ENCODE measurements at places on chromosomes 7 and 10.

GRCh38 chr7:17103170-17103569 lies 195.3 kb upstream of the AHR start:
- no peak for DNase-seq

DNA sequence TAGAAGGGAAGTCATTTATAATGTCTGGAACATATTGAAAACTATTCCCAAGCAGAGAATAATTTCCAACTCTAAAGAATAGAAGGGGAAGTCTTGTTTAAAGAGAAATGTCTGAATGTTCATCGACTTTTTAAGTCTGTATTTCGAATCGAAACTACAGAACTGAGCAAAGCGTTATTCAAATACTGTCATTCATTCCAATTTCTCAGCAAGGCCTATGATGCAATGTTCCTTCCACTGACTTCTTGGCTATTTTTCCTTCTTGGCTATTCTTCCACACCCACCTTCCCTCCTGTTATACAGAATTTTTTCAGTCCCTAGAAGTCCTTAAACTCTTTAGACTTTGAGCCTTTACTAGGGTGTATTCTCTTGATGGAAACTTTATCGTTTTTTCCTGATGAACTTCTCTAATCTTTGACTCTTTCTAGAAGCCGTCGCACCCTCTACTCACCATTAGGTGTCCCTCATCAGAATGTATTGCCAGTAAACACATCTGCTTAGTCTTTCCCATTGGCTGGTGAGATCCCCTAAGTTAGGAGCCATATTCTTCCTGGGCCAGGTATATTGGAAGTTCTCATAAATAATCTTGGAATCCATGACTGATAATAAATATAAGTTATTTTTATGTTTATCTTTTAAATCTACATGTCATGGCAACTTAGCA lies 235.7 kb upstream of the CCDC6 start:
- DNase-seq, result no peak

DNA sequence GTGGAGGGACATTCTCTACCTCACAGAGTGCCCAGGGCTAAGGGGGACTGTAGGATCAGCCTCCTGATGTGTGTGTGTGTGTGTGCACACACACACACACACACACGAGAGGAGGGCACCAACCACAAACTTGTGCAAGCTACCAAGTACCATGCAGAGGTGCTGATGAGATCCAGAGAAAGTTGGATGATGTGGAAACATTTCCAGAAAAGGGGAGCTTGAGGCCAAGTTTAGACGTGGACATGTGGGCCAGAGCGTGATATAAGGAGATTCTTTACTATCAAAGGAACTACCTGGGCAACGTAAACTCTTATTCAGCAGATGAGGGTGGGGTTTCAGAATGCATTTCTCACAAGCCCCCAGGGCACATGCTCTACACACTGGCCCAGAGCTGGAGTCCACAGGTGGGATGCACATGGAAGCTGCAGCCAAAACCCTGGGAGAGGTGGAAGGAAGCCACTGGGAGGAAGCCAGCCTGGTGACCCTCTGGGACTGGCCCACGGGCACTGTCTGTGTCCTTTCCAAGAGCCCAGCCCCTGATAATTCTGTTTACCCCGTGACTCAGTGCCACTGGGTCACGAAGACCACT lies 53.5 kb downstream of the DLG5 start:
- no peak for DNase-seq

GRCh38 chr7:67843001-67843565 lies 846.5 kb downstream of the TYW1 start:
- no peak for DNase-seq

DNA sequence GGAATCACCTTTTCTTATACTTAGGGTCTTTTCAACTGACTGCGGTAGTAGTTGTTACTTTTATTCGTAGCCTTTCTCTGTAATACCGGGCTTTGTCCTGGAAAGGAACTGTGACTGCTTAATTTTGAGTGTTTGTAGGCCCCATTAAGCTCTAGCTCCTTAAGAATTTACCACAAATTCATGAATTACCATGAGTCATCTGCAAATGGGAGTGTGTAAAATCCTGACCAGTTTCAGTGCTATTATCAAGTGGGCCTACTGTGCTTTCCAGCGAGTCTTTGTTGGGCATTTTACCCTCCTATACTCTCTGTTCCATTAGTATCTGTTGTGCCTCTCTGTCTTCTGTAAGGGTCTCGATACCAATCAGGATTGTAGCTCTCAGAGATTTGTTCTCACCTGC lies 49.7 kb downstream of the ZMYND11 start:
- DNase-seq, result no peak

DNA sequence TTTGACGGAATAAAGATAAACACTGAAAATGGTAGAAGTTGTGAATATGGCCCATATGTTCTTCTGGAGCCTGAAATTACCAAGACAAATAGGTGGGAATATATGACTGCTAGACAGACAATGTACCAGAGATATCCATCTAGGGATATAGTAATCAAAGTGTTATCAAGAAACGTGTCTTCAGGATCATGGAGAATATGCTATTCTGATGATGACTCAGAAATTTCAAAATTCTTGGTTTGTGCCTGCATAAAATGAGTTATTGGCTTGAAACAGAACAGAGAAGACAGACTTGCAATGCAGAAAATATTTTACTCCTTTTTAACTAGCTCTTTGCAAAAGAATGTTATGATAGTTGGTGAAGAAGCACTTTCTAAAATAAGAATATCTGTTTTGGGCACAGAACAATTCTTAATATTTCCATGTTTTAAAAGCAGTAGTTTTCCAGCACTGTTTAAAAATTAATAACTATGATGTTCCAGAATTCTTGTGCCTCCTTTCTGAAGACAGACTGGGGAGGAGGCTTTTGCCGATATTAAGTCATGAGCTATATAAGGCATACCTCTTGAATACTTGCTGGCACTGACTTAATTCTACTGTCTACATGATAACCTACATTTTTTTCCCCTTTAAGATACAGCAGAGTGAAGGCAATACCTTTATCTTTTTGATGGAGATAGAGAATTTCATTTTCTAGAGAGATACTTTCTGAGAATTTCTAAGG lies 34.4 kb upstream of the CABCOCO1 start:
- no peak for DNase-seq

DNA sequence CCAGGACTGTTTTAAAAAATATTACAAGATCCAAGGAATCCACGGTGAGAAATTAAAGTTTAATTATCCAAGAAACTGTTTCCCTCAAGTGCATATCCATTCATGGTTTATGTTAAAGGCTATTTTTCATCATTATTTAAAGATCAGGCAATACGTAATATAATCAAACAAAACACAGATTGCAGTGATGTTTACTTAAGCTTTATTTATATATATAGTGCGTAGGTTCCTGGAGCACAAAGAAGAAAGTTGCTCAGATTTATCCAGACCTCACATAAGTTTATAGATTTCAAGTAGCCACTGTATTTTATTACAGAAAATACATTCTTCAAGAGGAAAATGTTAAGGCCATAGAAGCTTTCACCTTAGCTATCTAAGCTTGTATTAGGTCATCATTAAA lies 210.0 kb upstream of the KLF14 start:
- no peak for DNase-seq

GRCh38 chr7:29965030-29965429 lies 24.6 kb downstream of the SCRN1 start:
- DNase-seq, result no peak

GRCh38 chr10:22323538-22324305 lies 2.8 kb downstream of the BMI1 start:
- no peak for DNase-seq

GRCh38 chr10:105259201-105259600 lies 618.1 kb downstream of the SORCS3 start:
- no peak for DNase-seq

DNA sequence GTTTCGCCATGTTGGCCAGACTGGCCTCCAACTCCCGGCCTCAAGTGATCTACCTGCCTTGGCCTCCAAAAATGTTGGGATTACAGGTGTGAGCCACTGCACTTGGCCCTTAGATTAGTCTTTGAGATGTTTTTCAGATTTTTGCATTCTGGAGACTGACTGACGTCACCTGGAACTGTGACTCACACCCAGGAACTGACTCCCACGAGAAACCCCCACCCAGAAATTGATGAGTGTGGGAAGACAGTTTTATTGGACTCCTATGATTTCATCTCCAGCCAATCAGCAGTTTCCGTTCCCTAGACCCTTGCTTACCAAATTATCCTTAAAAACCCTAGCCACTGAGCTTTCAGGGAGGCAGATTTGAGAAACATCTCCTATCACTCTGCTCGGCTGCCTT lies 867.3 kb downstream of the TYW1 start:
- no peak for DNase-seq

DNA sequence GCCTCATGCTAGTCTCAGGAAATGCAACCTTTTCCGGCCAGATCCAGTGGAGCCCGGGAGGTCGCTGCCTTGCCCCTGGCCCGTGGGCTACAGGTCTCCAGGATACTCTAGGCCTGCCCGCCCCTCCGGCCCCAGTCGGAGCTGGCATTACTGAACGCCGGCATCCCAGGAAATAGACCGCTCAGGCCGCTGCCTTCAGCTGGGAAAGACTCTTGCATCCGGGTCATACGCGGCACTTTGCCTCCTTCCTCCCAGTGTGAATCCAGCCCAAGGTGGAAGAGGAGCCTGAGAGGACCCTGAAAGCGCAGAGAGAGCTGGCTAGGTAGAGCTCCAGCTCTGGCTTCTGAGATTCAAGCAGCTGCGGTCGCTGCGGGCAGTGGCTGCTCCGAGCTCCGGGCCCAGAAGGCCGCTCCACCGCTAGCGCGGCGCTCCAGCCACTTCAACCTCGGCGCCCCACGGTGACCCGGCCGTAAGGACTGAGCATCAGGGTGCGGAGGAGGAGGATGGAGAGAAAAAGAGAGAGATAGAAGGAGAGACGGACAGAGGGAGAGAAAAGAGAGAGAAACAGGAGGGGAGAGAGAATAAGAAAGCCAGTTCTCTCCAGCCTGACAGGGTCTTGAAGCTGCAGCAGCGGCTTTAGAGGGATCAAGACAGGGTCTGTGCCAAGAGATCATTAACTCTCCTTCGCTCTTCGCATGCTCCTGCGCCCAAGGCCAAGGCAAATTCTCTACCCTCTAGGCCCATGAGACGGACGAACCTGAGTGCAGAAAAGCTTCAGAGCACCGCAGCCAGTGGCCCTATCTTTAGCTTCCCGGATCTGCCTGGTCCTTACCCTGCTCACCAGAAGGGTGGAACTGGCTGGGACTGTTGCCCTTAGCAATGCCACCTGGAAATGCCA lies 1.8 kb upstream of the HOXA10 start:
- no peak for DNase-seq

DNA sequence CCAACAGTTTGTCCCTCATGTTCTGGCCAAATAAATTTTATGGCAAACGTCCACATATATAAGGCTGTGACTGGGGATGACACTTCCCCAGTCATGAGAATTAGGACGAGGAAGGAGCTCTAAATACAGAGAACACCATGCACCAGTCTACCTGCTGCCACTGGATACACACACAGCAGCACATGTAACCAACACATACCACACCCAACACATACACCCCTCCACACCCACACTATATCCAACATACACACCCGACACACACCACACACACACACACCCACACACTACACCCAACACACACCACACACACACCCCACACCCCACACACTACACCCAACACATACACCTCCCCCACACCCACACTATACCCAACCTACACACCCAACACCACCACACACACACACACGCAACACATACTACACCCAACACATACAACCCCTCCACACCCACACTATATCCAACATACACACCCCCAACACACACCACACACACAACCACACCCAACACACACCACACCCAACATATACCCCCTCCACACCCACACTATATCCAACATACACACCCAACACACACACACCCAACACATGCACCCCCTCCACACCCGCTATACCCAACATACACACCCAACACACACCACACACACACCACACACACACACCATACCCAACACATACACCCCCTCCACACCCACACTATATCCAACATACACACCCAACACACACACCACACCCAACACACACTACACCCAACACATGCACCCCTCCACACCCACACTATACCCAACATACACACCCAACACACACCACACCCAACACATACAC lies 74.1 kb downstream of the HIPK2 start:
- DNase-seq, result no peak

GRCh38 chr10:119778776-119779445 lies 53.1 kb downstream of the INPP5F start:
- no peak for DNase-seq

GRCh38 chr7:101671371-101672356 lies 42.6 kb upstream of the MYL10 start:
- DNase-seq, result no peak

- no peak for DNase-seq
These were observed 175.4 kb downstream of the POU6F2 start for GRCh38 chr7:39153113-39153512.

GRCh38 chr7:81298951-81299666 lies 380.3 kb upstream of the SEMA3C start:
- DNase-seq, result no peak

GRCh38 chr7:75689246-75690099 lies 49.3 kb downstream of the HIP1 start:
- DNase-seq, result no peak

DNA sequence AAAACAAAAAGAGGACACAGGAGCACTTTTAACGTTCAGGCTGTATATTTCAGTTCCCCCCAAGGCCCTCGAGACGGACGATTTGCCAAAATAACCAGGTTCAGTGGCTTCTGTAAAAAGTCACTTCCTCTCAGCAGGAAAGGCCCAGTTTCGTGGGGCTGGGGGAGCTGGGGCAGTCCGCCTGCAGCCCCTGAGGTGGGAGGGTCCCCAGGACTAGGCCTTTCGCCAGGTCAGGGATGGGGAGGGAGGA lies 28.8 kb downstream of the WDR86 start:
- no peak for DNase-seq

DNA sequence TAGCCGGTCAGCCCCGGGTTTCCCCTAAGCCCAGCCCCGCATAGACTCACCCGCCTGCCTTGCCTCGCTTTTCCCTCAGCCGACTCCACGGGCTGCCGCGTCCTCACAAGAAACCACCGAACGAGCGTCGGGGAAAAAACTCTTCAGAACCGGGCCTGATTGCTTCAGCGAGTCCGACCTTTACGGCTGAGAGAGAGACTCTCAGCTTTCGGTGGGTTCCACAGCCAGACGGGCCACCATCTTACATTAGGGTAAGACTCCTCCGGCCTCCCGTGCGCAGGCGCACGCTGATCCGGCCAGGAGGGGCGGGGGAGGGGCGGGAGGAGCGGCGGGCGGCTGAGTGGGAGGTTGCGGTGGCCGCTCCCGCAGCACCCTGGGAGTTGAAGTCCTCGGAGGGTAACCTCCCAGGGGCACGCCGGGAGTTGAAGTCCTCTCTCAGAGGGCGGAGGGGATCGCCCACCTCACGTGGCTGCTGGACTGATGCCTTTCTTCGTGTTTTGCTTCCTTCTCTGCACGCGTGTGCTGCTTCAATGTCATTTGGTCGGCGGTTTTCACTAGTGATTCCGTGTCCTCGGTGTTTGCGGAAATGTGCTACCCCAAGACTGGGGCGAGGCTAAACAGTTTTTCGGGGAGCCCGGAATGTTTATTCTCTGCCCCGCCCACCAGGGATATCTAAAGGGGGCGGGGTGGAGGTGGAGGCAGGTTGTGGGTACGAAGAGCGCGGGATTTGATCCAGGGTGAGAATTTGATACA lies at the start of gene CNOT4:
CNOT4 (minus strand) TSS at position 264 of the 753 bp plus-strand sequence. CDS start 71,771 bp downstream, outside the sequence.
- peak; percentile 81 for DNase-seq

GRCh38 chr10:77960829-77961329 lies 34.3 kb upstream of the DLG5 start:
- DNase-seq, result no peak
